ENCODE measurements at places on chromosomes 6 and 20.
A peak's percentile ranks its signal among the peaks of the same experiment; 100 is the strongest.

- no peak overlapping the region for H3K27ac ChIP-seq
- no peaks in the 10 kb centered on the region for H3K27me3 ChIP-seq
- DNase-seq, result no peak
- H3K36me3 ChIP-seq, result no peaks in the 10 kb centered on the region
- no peak overlapping the region for H3K4me3 ChIP-seq
Measured at GRCh38 chr6:80388507-80388906, 282.0 kb downstream of the BCKDHB start.

- H3K4me3 ChIP-seq, result no peak overlapping the region
- H3K27me3 ChIP-seq, result no peaks in the 10 kb centered on the region
- H3K27ac ChIP-seq, result no peak overlapping the region
- H3K4me1 ChIP-seq, result no peaks in the 10 kb centered on the region
- no peak for DNase-seq
Measured at GRCh38 chr6:84645563-84646266, 118.7 kb downstream of the TBX18 start.

- no peak for DNase-seq
- no peak overlapping the region for H3K4me3 ChIP-seq
- H3K27me3 ChIP-seq, result no peaks in the 10 kb centered on the region
- H3K4me1 ChIP-seq, result peaks cover 10% of the 10 kb centered on the region
- no peaks in the 10 kb centered on the region for H3K36me3 ChIP-seq
Measured at GRCh38 chr6:169170583-169170955, 83.1 kb downstream of the THBS2 start.

DNA sequence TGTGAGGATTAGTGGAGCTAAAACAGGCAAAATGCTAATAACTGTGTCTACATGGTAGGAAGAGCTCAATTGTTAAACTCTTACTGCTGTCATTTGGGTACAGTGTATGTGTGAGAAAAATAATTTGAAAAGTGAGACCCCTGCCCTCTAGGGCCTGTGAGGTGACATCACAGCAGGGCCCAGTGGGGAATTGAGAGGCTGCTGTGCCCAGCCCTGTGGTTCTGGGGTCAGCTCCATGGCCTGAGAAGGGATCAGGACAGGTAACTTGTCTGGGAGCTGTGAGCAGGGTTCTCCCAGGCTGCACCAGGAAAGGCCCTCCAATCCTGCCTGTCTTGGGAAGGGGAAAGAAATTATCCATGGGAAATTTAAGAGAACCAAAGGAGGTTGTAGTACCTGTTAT is 1.3 kb downstream of the SIRPB1 start:
- no peaks in the 10 kb centered on the region for H3K4me1 ChIP-seq
- H3K36me3 ChIP-seq, result no peaks in the 10 kb centered on the region
- no peak overlapping the region for H3K4me3 ChIP-seq
- no peaks in the 10 kb centered on the region for H3K27me3 ChIP-seq
- H3K27ac ChIP-seq, result no peak overlapping the region
- DNase-seq, result no peak

DNA sequence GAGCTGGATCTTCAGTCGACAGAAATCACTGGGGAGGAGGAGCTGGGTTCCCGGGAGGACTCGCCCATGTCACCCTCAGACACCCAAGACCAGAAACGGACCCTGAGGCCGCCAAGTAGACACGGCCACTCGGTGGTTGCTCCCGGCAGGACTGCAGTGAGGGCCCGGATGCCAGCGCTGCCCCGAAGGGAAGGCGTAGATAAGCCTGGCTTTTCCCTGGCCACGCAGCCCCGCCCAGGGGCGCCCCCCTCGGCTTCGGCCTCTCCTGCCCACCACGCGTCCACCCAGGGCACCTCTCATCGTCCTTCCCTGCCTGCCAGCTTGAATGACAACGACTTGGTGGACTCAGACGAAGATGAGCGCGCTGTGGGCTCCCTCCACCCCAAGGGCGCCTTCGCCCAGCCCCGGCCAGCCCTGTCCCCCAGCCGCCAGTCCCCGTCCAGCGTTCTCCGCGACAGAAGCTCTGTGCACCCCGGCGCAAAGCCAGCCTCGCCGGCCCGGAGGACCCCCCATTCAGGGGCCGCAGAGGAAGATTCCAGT is 63.0 kb downstream of the FNDC1 start:
- no peak overlapping the region for H3K4me3 ChIP-seq
- no peaks in the 10 kb centered on the region for H3K27me3 ChIP-seq
- no peaks in the 10 kb centered on the region for H3K36me3 ChIP-seq

- H3K4me1 ChIP-seq, result no peaks in the 10 kb centered on the region
- no peak overlapping the region for H3K4me3 ChIP-seq
- no peak for DNase-seq
Measured at GRCh38 chr6:14950970-14951276, 294.9 kb upstream of the JARID2 start.

GRCh38 chr20:57317316-57317788 is 12.3 kb upstream of the SPO11 start:
- peaks cover 23% of the 10 kb centered on the region for H3K4me1 ChIP-seq
- H3K27me3 ChIP-seq, result peaks cover 13% of the 10 kb centered on the region
- no peak for DNase-seq
- H3K4me3 ChIP-seq, result no peak overlapping the region

- H3K4me3 ChIP-seq, result no peak overlapping the region
- no peaks in the 10 kb centered on the region for H3K36me3 ChIP-seq
- DNase-seq, result no peak
- no peaks in the 10 kb centered on the region for H3K27me3 ChIP-seq
Measured at GRCh38 chr6:56652994-56653393, 10.3 kb upstream of the DST start.

DNA sequence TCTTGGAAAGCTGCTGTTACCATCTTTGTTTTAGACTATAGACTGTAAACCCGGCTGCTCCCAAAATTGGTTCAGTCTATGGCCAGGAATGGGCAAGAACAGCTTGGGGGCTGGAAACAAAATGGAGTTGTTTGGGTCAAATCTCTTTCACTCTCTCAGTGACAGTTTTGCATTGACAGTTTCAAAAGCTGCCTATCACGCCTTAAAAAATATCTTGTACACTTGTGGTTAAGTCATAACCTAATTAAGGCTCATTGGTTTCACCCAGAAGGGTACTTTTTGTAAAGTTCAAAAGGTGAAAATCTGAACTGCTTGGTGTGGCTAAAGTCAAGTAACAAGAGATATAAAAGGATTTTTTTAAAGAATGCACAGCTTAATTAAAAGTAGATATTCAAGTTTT is 76.1 kb upstream of the PRL start:
- no peak for DNase-seq
- H3K4me3 ChIP-seq, result no peak overlapping the region
- H3K36me3 ChIP-seq, result no peaks in the 10 kb centered on the region
- no peak overlapping the region for H3K27ac ChIP-seq
- H3K4me1 ChIP-seq, result no peaks in the 10 kb centered on the region

DNA sequence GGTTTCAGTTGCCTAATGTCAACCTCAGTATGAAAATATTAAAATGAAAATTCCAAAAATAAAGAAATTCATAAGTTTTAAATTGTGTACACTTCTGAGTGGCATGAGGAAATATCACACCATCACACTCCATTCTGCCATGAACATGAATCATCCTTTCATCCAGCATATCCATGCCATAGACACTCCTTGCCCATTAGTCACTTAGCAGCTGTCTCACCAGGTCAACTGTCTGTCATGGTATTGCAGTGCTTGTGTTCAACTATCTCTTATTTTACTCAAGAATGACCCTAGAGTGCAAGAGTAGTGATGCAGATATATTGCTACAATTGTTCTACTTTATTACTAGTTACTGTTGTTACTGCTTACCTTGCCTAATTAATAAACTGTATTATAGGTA is 712.4 kb downstream of the EPHA7 start:
- no peaks in the 10 kb centered on the region for H3K4me1 ChIP-seq
- no peak for DNase-seq
- no peak overlapping the region for H3K4me3 ChIP-seq
- H3K27ac ChIP-seq, result no peak overlapping the region

- no peaks in the 10 kb centered on the region for H3K4me1 ChIP-seq
- no peak overlapping the region for H3K27ac ChIP-seq
- H3K36me3 ChIP-seq, result no peaks in the 10 kb centered on the region
- no peak for DNase-seq
Measured at GRCh38 chr6:46530896-46531295, 39.6 kb upstream of the RCAN2 start.

DNA sequence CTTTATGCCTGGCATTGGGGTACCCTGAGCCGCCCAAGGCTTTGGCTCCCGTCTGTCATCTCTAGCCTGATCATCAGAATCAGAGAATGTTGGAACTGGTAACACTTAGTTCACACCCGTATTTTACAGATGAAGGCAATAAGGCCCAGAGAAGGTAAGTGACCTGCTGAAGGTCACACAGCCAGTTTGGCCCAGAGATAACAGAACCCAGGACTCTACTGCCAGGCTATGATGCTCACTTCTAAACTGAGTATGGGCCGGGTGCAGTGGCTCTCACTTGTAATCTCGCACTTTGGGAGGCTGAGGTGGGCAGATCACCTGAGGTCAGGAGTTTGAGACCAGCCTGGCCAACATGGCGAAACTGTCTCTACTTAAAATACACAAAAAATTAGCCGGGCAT is 1.8 kb upstream of the TGM6 start:
- DNase-seq, result no peak
- H3K27ac ChIP-seq, result no peak overlapping the region
- no peaks in the 10 kb centered on the region for H3K36me3 ChIP-seq
- H3K27me3 ChIP-seq, result peaks cover 12% of the 10 kb centered on the region
- no peak overlapping the region for H3K4me3 ChIP-seq

GRCh38 chr6:111361648-111362047 is 121.4 kb downstream of the REV3L start:
- no peaks in the 10 kb centered on the region for H3K27me3 ChIP-seq
- H3K4me1 ChIP-seq, result no peaks in the 10 kb centered on the region
- no peak for DNase-seq
- H3K27ac ChIP-seq, result no peak overlapping the region
- H3K36me3 ChIP-seq, result no peaks in the 10 kb centered on the region
- H3K4me3 ChIP-seq, result no peak overlapping the region

GRCh38 chr6:157999168-158000051 is 17.7 kb downstream of the SYNJ2 start:
- H3K4me3 ChIP-seq, result no peak overlapping the region
- H3K36me3 ChIP-seq, result no peaks in the 10 kb centered on the region
- no peaks in the 10 kb centered on the region for H3K27me3 ChIP-seq
- peaks cover 27% of the 10 kb centered on the region for H3K4me1 ChIP-seq

DNA sequence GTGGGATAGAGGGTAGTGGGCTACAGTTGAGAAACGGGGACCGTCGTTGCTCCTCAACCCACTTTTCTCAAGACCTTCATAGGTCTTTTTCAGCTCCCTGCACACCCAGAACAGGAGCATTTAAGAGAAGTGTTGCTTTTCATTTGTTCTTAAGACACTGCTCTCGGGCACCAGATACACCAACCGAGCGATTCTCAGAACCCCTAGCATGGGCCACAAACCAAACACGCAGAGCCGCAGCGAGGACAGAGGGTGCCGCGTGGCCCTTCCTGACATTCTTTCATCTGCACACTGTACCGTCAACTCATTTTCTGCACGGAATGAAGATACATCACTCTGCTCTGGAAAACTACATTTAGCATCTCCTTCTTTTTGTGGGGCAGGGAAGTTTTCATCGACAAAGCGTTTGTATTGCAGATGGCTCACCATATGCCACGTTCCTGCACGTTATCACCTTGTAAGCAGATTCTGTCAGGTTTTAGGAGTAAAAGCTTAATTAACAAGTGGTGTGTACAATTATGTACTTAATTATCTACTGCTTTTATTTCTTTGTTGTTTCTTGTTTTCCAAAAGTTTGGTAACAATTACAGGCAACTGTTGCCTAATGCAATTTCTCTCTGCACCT is 70.4 kb upstream of the MLN start:
- H3K27ac ChIP-seq, result no peak overlapping the region
- H3K36me3 ChIP-seq, result no peaks in the 10 kb centered on the region
- H3K27me3 ChIP-seq, result no peaks in the 10 kb centered on the region
- H3K4me3 ChIP-seq, result no peak overlapping the region

DNA sequence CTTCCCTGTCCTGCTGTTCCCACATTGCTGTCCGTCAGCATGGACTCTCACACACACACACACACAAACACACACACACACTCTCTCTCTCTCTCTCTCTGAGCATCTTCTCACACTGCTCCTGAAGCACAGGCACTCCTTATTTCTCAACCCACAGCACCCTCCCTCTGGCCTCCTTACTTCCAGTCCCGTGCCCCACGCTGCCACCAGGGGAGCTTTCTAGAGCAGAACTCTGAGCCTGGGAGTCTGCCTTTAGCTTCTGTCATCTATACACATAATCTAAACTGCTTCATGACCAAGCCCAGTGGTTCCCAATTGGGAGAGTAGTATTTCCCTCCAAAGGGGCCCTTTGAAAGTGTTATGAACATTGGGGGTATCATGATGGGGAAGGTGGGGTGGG is 29.1 kb downstream of the HECA start:
- peaks cover 32% of the 10 kb centered on the region for H3K36me3 ChIP-seq
- H3K4me3 ChIP-seq, result no peak overlapping the region
- no peaks in the 10 kb centered on the region for H3K27me3 ChIP-seq
- no peak overlapping the region for H3K27ac ChIP-seq
- no peak for DNase-seq

- H3K36me3 ChIP-seq, result no peaks in the 10 kb centered on the region
- peak overlapping the region; percentile 83 for H3K4me3 ChIP-seq
- no peak for DNase-seq
- H3K4me1 ChIP-seq, result peaks cover 8% of the 10 kb centered on the region
- H3K27ac ChIP-seq, result peak overlapping the region; percentile 90
Measured at GRCh38 chr6:27518881-27519795, 46.2 kb upstream of the ZNF184 start.

GRCh38 chr6:101393829-101394251 is 332 bp downstream of the GRIK2 start:
- peak overlapping the region; percentile 61 for H3K4me3 ChIP-seq
- H3K4me1 ChIP-seq, result no peaks in the 10 kb centered on the region
- DNase-seq, result no peak
- H3K27ac ChIP-seq, result no peak overlapping the region
- H3K36me3 ChIP-seq, result no peaks in the 10 kb centered on the region

GRCh38 chr6:56244528-56245253 is 2.7 kb downstream of the COL21A1 start:
- no peak overlapping the region for H3K4me3 ChIP-seq
- H3K36me3 ChIP-seq, result no peaks in the 10 kb centered on the region
- H3K27ac ChIP-seq, result peak overlapping the region; percentile 33
- peaks cover 18% of the 10 kb centered on the region for H3K4me1 ChIP-seq
- H3K27me3 ChIP-seq, result no peaks in the 10 kb centered on the region

DNA sequence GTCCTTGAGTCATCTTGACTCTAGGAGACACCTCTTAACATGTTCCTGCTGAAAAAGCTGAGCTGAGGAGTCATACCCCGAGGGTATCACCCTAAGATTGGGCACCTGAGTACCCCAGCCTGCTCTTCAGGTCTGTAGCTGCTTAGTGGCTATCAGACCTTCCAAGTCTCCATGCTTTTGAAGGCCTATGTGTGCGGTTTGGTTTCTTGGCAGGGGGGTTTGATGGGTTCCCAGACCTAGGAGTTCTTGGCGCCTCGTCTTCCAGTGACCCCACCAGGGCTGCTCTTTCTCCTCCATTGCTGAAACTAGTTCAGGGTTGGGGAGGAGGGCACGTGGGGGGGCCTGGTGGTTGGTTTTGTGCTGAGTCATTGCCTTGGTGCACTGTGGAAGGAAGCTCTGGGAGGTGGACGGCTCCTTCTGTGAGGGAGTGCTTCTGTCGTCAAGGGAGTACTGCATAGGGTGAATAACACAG is 20.1 kb downstream of the IGF2R start:
- peaks cover 16% of the 10 kb centered on the region for H3K36me3 ChIP-seq
- H3K4me3 ChIP-seq, result no peak overlapping the region
- peak overlapping the region; percentile 72 for H3K27ac ChIP-seq
- H3K27me3 ChIP-seq, result no peaks in the 10 kb centered on the region

Data from esophagus squamous epithelium (tissue), 5 donors.